ENCODE measurements at places on chromosomes 12 and 14. TPM values are rescaled to one million over a fixed set of nuclear protein-coding genes. Genes with fewer than 3 reads are reported as not detected.
A peak's percentile ranks its signal among the peaks of the same experiment; 100 is the strongest.

The MYBPC1 gene
- 0.49 TPM for polyA plus RNA-seq

The CRIP1 gene
- polyA plus RNA-seq = 69.8 TPM

The GPR137C gene
- 7.0 TPM for polyA plus RNA-seq

DNA sequence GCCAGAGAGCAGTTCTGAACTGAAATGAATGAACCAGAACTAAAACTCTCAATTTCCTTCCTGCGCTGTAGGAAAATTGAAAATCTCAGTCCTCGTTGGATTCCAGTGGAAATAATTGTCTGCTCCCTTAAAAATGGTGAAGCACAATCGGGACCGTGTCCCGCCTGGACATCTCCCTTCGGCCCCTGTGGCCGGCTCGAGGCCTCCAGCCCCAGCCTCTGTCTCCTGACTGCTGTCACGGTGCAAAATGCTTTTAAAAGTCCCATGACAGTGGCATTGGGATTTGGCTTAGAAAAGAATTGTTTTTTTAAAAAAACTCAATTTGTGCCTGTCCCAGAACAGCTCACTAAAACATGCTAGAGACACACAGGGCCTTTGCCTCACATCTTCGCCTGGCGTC, 142.5 kb downstream of the ZNF664 start:
- DNase-seq = no peak

- DNase-seq = peak; percentile 25
Measured at GRCh38 chr12:129550353-129550752, 353.5 kb downstream of the TMEM132D start.

- no peak for DNase-seq
Measured at GRCh38 chr14:64549016-64549415, 745 bp upstream of the PPP1R36 start.
